ENCODE measurements at places on chromosomes 7 and 10.

DNA sequence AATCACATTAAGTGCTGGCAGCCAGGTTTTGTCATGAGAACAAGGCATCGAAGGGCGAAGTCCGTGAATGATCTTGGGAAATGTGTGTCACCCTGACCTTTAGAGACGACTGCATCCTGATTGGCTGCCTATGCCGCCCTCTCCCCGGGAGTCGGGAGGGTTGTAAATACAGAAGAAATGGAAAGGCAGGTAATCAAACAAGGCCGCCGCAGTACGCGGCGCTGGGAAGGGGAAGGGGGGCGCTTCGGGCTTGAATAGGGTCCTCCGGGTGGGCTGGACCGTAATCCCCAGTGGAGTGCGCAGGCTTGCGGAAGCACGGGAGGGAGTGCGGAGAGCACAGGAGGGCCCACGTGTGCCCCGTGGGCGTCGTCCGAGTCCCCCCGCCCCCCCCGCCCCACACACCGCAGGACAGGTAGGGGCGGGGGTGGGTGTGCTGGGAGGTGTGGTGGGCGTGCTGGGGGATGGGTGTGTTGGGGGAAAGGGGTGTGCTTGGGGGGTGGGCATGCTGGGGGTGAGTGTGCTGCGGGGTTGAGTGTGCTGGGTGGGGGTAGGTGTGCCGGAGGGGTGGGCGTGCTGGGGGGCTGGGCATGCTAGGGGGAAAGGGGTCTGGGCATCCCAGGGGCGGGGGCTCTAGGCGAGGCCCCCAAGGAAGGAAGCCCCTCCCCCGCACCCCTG lies 169.4 kb downstream of the ARHGAP12 start:
- DNase-seq, result peak; percentile 65

DNA sequence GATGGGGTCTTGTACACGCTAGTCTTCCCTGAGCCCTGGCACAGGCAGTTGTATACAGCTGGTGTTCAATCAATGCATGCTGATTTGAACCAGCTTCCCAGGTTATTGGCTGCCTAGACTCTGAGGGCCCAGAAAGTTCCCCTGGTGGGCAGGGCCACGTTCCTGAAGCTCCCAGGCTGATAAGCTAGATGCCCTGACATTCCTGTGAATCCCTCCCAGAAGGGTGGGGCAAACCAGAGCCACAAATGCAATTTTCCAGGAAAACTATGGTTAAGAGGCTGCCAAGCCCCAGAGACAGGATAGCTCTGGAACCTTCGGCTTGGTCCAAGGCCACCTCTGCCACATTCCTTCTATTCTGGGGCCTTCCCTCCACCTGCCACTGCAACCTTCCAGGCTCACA lies 78.2 kb downstream of the FAM53B start:
- no peak for DNase-seq

GRCh38 chr10:99487125-99487807 lies 45.5 kb upstream of the NKX2-3 start:
- no peak for DNase-seq

DNA sequence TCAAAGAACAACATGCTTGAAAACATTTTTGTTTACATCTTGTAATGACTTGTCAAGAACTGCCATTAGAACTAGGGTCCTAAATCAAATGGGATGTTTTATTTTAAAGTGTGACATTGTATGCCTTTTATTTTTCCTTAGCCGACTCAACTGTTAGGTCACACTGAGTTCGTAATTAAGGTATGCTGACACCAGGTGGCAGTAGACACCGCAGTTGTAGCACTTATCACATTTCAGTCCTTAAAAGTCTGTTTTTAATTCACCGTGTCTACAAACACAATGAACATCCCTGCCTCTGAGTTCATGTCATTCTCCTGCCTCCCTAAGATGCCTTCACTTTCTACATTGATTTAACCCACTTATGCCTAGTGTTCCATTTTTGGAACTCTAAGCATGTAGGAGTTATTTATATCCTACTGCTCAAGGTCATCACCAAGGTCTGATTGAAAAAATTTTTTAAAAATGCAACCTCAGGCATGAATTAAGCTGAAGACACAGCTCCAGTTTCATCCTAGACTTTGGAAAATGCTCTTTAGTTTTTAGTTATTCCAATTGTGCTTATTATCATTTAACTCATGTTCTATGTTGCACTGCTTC lies 186.1 kb downstream of the BMPER start:
- no peak for DNase-seq

GRCh38 chr10:71968553-71969474 lies 4.6 kb downstream of the CHST3 start:
- no peak for DNase-seq

- no peak for DNase-seq
Measured at GRCh38 chr7:46011059-46011458, 90.0 kb upstream of the IGFBP3 start.

DNA sequence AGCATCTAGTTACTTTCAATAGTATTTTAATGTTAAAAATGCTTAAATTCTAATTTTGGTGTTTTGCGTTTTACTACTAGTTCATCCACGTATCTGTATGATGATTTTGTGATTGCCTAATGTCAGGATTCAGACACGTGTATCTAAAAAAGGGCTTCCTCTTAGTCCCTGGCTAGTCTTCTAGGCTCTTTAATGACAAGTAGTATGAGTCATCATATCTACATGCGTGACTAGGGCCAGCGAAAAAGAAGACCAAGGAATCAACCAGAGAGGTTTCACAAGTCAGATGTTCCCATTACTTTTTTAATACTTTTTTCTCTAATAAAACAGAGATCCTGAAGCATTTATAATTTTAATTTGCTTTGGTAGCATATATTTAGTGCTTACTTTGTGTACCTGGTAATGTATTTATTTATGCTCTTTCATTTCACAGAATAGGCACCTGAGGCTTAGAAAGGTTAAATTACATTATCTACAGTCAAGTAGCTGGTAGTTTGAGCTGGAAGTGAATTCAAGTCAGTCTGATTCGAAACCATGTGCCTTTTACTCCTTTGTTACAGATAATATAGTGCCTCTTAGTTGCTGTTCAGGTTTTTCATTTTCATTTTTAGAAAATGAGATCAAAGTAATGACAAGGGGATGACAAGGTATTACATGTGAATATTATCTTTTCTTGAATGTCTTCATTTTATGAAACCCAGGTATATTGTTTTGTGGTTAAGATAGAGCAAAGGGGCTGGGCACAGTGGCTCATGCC lies 140.3 kb downstream of the FOXP2 start:
- peak; percentile 4 for DNase-seq

DNA sequence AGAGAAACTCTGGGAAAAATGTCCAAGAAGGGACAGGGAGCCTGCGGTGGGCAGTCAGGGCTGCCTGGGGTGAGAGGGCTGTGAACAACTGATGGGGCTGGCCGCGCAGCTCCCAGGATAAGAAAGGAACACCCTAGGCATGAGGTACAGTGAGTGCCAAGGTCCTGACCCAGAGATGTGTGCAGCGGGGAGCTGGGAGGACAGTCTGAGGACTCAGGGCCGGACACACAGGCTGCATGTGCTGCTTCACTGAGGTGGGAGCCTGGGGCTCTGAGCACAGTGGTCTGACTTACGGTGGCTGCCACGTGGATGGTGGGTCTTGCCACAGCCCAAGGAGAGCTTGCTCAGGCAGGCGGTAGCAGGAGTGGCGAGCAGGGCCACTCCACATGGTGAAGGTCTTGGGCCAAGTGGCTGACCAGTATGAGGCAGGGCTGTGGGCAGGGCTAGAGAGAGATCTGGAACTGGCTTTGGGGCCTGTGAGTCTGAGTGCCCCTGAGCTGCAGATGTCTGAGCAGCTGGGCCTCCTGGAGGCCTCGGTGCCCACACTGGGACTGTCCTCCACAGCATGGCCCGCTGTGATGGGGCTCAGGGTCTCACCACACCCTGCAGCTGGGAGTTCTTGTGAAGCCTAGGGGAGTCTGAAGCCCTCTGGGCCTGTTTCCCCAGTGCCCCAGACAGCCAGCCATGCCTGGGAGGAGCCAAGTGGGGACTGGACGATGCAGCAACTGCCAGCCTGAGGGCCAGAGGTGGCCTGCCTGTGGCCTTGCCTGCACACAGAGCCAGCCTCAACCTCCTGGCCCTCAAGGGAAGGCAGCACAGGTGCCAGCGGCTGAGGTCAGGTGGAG lies 60.3 kb downstream of the RASGEF1A start:
- DNase-seq, result peak; percentile 0
